Activated CD4-positive, alpha-beta memory T cell treated with anti-CD3 and anti-CD28 coated beads, Interleukin-2, amount 10 ng/mL, durations not matched to agents 7 days and 5 days (primary cell): ENCODE measurements at places on chromosomes 1 and 21.

- DNase-seq = no peak
Measured at GRCh38 chr1:17434601-17435000, 4.9 kb downstream of the RCC2 start.

DNA sequence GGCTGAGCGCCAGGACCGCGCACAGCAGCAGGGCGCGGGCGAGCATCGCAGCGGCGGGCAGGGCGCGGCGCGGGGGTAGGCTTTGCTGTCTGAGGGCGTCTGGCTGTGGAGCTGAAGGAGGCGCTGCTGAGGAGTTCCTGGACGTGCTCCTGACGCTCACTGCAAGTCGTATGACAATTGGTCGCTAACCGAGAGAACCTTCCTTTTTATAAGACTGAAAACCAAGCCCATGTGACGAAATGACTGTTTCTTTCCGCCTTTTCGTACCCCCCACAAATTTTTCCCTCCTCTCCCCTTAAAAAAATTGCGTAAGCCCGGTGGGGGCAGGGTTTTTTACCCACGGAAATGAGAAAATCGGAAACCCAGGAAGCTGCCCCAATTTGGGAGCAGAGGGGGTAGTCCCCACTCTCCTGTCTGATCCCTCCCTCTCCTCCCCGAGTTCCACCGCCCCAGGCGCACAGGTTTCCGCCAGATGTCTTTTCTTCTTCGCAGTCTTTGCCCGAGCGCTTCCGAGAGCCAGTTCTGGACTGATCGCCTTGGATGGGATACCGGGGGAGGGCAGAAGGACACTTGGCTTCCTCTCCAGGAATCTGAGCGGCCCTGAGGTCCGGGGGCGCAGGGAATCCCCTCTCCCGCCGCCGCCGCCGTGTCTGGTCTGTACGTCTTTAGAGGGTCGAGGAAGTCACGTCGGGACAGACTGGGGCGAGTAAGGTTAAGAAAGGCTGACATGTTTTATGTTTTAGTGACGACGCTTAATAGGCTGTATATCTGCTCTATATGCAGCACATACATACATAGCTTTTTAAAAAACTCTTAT, at the start of gene PTGS2:
Gene PTGS2, minus strand, starts transcription at position 179 of the 817 bp plus-strand sequence. Its CDS starts 133 bp downstream, at position 46.
- DNase-seq = peak; percentile 43

- no peak for DNase-seq
Measured at GRCh38 chr21:30234643-30235042, 18.7 kb upstream of the CLDN8 start.

DNA sequence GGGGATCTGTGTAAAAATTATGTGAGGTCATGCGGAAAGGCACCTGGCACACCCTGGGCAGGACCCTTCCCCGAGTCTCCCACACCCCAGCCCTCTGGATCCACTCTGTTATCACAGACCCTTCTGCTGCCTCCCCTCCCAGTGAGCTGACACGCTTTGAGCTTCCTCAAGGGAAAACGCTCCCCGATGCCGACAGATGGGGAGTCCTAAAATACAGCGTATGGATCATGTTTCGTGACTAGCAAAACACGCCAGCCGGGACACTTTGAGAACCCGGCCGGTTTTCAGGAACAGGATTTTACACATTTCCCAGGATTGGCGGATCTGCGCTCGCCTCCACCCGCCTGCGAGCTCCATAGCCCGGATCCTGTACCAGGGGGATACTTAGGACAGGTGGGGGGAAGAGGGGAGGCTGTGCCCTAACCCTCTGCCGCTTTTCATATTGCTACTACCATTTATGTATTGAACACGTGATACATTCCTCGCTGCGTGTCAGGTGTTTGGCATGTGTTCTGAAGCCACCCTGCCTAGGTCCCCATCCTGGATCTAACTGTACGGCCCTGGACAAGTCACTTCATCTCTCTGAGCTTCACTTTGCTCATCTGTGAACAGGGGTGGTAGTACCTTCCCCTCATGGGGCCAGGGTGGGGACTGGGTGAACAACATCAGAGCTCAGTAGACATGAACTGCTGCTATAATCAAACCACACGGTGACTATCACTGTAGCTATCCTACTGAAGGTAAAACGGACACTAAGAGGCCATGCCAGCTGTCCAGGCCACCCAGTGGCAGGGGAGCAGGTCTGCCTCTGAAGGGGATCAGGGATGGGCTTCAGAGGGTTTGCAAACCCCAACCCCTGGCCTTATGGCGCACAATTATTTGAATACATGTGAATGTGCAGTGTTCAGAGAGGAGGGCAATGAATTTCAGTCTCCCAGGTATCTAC, 63.2 kb downstream of the SSBP3 start:
- DNase-seq = no peak

- DNase-seq = no peak
Measured at GRCh38 chr1:8189931-8190483, 127.9 kb upstream of the SLC45A1 start.

GRCh38 chr1:53889304-53890298, at the start of gene YIPF1:
YIPF1 (minus strand) TSS chr1:53889797; CDS start chr1:53888937, 860 bp downstream.
- peak; percentile 91 for DNase-seq
